Dermis blood vessel endothelial cell (primary cell): ENCODE measurements at places on chromosomes 7 and 10. TPM values are rescaled to one million over a fixed set of nuclear protein-coding genes. Genes with fewer than 3 reads are reported as not detected.

The SKIDA1 gene
- 1.0 and 2.6 TPM in 2 replicates for total RNA-seq

The SPDYE6 gene
- not detected in 2 replicates for total RNA-seq

The PDZD7 gene
- total RNA-seq = 0.34 and 0.88 TPM in 2 replicates

The KLF14 gene
- under 0.01 TPM in 1 of 2 replicates, not detected in the other for total RNA-seq

The IMMP2L gene
- total RNA-seq = 5.0 and 8.8 TPM in 2 replicates

DNA sequence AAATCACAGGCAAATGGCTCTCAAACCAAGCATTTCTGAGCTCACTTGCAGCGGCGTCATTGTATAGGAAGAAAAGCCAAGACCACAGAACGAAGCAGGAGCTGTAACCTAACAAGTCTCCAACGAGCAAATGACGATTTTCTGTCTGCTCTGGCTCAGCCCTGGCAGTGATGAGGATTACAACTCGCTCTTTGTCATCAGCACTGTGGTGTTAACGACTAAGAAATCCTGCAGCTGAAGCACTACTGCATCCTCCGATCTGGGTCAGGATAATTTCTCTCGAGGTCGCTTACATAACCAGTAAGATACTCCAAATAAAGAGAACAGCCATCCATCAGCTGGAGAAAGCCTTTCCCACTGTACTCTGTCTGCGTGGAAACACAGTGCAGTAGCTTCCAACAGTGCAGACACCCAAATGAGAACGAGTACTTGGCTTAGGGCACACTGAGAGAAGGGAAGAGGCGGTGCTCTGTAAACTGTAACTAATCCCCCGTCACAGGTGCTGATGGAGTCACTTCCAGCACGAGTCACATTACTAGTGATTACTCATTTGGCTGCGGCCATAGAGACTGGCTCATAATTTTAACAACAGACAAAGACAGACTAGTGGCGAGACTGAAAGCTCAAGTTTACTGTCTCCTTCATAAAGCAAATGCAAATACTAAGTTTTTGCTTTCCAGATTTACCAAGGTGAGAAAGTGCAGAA lies 135.8 kb downstream of the NRBF2 start:
- peak; percentile 98 for DNase-seq

DNA sequence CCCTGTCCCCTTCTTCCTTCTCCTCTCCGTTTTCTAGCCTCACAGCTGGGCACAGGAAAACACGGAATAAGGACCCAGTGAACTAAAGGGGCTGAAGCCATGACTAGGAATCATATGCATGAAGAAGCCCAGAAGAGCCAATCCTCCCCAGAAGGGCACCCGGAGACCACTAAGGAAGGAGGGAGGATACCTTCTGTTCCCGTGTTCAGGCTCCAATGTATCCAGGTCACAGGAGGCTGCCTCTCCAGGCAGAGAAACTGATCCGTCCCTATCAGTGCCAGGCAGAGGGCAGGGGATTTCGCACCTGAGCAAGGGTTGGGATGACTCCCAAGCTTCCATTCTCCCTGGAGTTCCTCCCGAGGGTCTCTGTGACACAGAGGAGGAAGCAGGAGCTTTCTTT lies 246.6 kb downstream of the SNX10 start:
- no peak for DNase-seq

DNA sequence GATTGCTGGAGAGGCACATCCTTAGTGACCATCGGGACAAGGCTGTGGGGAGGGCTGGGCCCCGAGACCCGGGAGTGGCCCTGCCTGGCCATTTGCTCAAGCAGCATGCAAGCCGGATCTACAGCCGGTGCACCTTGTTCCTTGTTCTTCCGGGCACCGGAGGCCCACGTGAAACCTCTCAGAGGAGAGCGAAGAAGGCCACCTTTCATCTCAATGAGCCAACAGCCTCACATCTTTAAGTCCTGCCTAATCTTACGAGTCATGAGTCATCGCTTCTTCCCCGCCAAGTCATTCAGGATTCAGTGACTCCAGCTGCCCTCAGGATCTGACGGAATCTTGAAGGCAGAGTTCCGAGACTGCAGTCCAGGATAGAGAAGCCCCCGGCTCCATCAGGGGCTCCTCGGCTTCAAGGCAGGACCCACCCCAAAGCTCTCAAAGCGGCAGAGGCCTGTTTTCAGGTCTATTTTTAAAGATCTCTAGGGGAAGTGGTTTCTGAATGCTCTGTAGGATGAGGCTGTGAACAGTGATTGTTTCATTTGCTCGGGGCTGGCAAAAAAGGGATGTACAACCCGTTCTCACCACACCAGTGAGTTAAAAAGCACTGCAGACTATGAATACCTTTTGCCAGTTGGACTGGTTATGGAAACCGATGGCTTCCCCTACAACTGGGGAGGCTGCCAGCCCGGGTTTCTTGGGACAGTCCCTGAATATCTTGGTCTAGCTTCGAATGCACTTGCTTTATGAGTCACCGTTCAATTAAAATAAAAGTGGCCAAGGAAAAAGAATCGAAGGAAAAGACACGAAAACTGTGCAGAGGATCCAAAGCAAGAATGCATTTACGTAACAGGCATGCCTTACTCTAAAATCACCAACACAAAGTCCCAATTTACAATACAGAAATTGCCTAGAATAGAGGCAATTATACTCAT lies 57.2 kb upstream of the ECHDC3 start:
- peak; percentile 95 for DNase-seq

DNA sequence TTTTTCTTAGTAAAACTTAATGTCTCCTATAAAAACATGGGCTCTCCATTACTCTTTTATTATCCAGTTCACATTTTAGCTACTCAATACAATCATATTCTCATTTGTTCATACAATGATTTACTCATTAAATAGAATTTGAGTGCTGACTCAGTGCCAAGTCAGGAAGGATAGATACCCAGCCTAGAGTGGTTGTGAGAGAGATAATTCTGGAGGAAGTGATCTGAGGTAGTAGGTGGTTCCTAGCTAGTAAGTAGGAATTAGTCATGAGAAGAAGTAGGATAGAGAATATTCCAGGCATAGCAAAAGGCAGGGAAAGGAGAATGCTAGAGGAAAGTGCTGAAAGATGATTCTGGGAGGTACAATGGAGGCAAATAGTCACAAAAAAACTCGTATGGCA lies 133.5 kb upstream of the MBL2 start:
- DNase-seq = no peak

DNA sequence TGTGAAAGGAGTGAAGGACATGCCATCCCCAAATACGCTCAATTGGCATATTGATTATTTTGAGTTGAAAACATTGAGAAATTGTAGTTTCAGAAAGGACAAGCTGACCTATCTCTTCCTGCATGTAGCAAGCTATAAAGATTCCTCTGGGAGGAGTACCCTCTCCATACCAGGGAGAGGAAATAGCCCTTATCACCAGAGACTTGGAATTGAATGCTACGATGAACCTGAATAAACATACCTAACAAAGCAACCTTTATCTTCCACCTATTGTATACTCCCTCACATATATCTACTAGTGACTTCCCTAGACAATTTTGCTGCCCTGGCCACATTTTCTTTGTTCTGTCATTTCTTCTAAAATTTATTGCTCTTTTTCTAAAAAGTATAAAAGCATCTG lies 150.2 kb upstream of the EEPD1 start:
- no peak for DNase-seq

DNA sequence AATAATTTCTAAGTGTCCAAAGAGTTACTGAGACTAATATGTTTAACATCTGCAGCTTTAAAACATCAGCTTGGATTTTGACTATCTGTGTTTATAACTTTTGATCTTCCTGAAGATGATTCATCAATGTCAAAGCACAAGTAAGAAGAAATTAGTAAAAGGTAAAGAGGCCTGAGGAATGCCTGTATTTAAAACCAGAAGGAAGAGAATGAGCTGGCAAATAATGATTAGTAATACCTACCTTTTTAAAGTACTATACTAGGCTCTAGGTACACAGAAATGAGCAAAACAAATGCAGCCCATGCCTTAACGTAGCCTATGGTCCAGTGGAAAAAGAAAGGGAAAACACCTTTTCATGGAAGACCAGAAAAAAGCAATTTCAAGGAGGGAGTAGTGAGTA lies 158.0 kb downstream of the KCND2 start:
- no peak for DNase-seq

DNA sequence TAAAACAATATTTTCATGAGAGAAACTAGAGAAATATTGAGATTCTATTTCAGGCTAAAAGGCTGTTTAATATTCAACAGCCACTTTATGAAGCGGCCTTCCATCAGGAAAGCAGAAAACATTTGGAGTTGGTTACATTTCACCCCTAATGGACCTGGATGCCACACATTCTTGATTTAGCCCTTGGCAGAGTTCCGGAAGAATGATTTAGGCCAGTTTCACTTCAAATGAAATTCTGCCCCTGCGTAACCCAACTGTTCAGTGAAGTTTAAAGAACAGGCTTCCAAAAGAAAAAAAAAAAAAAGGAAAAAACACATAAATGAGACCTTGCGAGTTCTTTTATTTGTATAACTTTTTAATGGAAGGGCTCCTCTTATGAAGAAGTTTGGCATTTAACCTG lies 239.2 kb upstream of the AKR1E2 start:
- no peak for DNase-seq

- peak; percentile 67 for DNase-seq
Measured at GRCh38 chr7:102973096-102973802, 60.4 kb downstream of the LRRC17 start.

DNA sequence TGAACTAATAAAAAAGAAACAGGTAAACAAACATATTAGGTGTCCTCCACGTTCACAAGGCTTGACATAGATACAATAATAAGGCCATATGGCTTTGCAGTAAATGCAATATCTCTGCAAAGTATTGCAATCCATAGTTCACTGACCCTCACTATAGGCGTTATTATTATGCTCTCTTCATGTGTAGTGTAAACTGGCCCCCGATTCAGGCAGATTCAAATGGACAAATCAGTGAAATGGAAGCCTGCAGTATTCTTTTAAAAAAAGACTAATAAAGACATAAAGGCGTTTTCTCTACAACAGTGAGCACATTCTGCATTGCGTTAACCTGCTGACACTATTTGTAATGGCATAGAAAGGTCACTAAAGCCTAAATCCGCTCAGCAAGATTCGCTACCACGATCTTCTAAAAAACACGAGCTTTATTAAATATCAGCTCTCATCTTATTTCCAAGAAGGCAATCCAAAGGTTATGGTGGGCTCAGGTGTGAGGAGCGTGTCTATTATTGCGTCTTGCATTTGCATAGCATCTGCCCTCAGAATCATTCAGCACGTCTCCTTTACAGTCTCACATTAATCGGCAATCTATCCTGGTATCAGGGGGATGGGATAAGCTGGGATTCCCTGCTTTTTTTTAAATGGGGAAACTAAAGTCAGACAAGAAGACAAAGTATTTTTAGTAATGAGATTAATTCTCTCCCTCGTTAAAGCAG lies 36.2 kb downstream of the FRMD4A start:
- DNase-seq = no peak

DNA sequence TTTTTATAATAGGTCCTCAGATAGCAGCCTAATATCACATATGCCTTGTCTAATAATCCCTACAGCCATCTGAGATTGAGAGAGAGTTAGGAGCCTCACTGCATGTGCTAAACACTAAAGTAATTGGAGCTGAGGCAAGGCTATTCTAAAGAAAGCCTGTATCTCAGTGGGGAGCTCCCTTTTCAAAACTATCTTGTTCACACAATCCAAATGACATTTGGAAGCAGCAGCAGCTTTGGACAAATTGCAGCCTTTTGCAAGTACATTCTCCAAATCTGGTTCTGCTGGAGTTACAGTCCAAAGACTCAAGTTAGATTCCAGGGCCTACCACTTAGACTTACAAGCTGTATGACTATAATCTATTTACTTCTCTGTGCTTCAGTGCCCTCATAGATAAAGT lies 104.5 kb downstream of the MACC1 start:
- no peak for DNase-seq
